ENCODE measurements at places on chromosomes 7 and 10.

DNA sequence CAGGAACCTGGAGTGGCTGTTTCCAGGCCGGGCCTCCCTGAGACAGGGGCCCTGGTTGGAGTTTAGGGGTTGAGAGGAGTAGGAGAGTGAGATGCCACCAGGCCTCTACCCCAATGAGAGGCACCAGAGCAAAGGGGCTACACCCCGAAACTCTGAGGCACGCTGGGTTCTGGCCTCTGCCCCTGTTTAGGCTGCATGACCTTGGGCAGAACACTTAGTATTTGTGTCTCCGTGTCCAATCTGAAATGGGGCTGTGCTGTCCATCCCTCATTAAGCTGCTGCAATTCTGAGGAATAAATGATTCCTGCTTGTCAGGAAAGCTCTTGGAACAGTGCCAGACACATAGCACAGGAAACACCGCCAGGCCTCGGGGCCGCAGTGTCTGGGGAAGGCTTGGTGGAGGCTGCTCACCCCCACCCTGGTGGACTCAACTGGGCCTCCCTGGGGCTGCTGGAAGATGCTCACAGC, 40.5 kb upstream of the SAMD8 start:
- DNase-seq, result no peak

GRCh38 chr10:111037858-111038257, 39.0 kb upstream of the ADRA2A start:
- no peak for DNase-seq

DNA sequence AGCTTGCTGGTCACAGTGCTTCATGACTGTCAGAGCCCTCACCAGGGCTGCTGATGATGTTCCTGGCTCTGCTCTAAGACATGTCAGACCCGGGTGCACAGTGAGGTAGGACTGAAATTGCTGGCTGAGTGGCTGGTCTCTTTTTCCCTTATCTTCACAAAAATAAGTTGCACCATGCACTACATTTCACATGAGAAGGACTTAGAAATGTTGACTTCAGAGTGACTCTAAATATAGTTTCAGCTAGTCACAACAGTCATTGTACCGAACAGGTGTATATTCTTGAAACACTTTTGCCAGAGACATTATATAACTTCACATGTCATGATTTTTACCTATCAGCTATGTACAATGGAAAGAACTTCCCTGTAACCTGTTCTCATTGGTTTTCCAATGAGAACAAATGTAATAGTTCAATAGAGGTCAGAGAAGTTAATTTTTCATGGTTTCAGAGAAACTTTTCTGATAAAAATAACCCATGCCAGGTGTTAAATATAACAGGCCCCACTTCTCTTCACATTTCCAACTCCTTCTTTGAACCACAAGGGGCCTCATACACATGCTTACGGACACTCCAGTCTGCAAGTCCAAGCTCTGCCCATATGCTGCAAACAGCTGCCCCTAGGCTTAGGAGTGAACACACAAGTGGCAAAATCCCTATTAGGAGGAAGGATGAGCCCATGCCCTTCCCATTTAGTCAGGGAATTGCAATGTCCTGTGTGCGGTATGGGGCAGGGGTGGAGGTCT, 115.6 kb downstream of the CDK6 start:
- no peak for DNase-seq

DNA sequence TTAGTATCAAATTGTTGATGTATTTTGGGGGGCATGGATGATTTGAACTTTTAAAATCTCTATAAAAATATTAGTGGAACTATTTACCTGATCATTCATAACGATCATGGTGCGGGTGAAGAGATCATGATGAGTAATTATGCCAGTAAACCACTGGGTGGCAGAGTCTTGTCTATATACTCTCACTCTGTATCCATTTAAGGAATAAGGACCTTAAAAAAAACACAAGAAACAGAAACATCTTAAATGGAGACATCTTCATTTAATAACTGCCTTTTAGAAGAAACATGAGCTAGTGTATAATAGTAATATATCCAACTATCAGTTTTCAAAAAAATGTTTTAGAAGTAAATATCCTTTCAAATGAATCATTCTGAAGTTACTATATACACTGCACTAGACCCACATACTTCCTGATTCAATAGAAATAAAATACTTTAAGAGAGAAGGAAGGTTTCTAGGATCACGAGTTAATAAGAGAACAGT, 84.0 kb downstream of the NRBF2 start:
- DNase-seq, result peak; percentile 67

DNA sequence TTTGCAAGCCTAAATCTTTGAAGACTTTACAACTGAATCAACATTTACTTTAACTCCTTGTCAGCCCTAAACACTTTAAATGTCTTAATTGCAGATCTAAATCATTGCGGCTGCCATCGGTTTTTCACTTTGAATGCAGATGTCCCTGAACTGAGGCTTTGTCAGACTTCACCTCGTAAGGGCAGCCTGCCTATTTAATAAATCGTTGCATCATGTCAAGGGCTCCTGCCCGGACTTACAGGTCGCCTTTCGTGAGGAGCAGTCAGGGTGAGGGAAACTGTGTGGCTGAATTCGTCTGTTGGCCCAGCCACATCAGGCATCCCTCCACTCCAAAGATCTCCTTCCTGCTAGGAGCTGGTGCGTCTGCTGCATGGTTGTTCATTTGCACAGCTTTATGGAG, 368.2 kb upstream of the NPVF start:
- no peak for DNase-seq

GRCh38 chr10:76073524-76073923, 642.1 kb downstream of the LRMDA start:
- no peak for DNase-seq

DNA sequence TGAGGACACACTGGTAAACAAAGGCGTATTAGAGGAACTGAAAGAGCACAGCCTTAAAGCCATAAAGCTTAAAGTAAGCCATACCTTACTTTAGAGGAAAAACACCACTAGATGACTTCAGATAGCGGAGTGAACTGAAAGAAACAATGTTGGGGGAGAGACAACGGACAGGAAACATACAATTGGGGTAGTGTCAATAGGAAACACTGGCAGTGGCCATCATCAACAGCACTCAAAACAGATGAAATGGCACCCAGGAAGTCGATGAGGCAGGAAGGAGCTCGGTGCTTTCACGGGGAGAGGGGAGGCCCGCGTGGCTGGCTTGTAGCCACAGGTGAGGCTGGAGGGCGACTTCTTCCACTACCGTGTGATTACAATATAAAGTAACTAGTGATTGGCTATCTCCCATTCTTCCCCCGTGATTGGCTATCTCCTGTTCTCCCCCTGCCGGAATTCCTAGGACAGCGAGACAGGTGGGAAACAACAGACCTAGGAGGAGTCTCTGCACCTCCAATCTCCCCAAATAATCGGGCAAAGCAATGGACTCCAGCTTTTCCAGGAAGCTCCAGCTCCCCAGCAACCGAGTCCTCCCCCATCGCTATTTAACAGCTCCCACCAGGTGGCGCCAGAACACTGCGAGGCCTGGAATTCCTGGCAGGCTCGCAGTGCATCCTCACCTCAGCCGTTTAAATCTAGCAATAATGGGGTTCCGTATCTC, 2.4 kb upstream of the TAS2R38 start:
- DNase-seq, result peak; percentile 36

GRCh38 chr7:110010359-110010758, 1080.6 kb upstream of the LRRN3 start:
- DNase-seq, result no peak

GRCh38 chr10:44205067-44205466, 179.8 kb downstream of the CXCL12 start:
- DNase-seq, result no peak

DNA sequence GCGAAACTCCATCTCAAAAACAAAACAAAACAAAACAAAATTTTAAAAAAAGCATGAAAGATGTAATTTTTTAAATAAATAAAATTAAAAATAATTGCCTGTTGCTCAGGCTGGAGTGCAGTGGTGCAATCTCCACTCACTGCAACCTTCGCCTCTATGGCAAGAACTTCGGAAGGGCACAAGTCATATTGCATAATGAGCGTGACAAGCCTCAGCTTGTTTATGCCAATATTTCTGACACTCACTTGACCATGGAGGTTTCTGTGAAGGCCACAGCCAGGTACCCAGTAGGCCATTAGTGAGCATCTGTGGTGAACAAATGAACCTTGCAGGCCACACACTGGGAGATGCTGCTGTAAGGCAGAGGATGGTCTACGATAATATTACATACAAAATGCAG, 106.1 kb upstream of the KMT2C start:
- DNase-seq, result no peak

- DNase-seq, result no peak
Observed at GRCh38 chr7:146948703-146949102, 832.1 kb downstream of the CNTNAP2 start.

GRCh38 chr7:12947465-12947864, 260.0 kb downstream of the ARL4A start:
- no peak for DNase-seq

DNA sequence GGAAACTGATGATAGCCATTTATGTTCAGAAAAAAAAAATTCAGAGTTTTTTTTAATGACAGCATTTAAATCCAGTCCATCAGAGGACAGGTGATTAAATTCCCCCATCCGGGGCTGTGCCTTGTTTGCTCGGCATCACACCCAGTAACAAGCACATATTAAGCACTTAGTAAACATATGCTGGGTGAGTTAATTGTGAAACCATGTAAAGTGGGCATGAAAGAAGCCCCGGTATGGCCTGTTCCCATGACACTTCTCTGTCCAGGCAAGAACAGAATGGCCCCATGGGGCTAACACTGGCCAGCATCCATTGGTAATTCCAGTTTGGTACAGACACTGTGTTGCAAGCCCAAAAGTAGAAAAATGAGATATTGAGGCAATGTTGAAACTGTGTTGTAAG, 220.8 kb upstream of the RNF32 start:
- DNase-seq, result no peak

- no peak for DNase-seq
Observed at GRCh38 chr10:95501203-95502094, 59.7 kb downstream of the SORBS1 start.

- DNase-seq, result peak; percentile 17
Observed at GRCh38 chr7:23696916-23697441, 13.0 kb upstream of the STK31 start.

GRCh38 chr7:142442396-142442795, 184.5 kb upstream of the PRSS58 start:
- no peak for DNase-seq

DNA sequence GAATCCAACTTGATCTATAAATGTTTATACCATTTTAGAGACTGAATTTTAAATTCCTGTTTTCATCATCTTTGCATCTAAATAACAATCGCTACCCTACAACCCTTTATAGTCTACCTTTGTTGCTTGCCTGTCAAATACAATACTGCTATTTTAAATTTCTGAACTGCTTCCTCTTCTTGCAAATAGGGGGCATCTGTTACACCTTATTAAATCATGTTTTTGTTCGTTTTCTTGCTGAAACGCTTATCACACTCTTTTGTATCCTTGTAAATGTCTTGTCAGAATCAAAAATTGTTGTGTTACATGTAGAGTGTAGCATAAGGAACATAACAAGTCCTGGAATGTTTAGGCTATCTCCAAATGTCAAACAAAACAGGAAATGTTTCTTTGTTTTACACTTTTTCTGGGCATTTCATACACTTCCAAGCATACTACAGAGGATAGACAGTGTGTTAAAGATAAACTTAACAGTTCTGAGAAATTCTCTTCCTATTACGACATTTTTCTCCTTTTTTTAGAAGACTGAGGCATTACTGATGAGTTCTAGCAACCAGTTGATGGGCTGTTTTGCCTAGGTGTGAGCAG, 281.3 kb downstream of the GPR158 start:
- DNase-seq, result no peak
